ENCODE measurements at places on chromosomes 12 and 14.

GRCh38 chr12:107955966-107956643, 173.0 kb upstream of the WSCD2 start:
- DNase-seq, result no peak

DNA sequence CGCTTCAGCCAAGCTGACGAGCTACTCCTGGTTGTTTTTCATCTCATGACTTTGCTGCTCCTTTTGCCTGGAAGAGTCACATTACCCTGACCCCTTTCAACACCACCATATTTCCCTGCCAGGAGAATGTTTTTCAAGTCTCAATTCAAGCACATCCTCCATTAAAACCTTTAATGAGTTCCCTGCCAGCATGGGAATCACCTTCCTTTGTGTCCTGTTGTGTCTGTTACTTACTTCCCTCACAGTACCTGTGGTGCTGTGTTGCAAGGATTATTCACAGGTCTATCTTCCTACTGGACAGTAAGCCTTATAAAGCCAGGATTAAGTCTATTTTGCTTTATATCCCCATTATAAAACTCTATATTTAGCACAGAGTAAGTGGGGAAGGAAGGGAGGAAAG, 13.6 kb upstream of the SLC35F4 start:
- DNase-seq, result no peak

- DNase-seq, result no peak
These were observed 43.6 kb downstream of the RFLNA start for GRCh38 chr12:124338448-124338847.

DNA sequence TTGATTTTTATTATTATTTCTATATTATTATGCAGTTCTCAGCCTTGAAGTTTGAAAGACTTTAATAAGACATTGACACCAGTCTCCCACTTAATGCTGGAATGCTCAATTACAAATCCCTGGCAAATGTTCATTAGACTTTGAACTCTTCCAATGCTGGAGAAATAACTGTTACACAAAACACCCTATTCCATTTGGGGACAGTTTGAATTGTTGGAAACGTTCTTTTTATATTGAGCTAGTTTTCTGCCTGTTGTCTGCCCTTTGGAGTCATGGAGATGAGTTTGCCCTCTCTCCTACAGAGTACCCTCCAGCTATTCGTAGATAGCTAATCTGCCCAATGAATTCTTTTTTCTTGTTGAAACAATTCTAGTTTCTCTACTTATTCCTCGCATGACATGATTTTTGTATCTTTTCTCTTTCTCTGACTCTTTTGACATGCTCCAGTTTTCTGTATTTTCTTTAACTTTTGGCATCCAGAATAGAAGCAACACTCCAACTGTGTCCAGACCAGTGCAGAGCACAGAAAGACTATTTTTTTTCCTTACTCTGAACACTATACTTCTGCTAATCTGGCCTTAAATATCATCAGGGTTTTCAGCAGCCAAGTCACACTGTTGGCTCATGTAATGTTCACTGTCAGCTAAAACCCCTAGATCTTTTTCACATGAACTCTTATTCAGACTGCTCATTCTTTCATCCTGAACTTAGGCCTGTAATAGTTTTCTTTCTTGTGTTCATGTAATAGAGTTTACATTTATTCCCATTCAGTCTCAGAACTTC, 379.3 kb downstream of the RAD51B start:
- DNase-seq, result no peak

GRCh38 chr12:89789862-89790261, 81.2 kb upstream of the ATP2B1 start:
- no peak for DNase-seq

DNA sequence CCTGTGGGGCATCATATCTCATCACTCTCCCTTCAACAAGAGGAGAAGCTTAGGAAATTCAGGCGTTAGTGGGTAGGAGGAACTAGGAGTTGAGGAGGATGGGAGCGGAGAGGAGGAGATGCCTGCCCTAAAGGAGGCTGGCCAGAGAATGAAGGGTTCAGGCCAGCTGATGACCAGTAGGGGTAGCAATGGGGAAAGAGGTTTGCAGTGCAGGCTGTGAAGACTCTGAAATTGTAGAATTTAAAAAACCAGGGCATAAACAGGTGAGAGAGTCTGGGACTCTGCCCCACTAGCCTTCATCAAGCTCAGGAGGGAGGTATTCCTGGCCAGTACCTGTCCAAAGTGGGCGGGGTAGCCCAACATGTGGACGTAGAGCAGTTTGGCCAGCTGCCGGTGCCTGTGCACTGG, 809 bp downstream of the AP1G2 start:
- no peak for DNase-seq

- no peak for DNase-seq
These were observed 88.3 kb downstream of the LRRK2 start for GRCh38 chr12:40312982-40313576.

DNA sequence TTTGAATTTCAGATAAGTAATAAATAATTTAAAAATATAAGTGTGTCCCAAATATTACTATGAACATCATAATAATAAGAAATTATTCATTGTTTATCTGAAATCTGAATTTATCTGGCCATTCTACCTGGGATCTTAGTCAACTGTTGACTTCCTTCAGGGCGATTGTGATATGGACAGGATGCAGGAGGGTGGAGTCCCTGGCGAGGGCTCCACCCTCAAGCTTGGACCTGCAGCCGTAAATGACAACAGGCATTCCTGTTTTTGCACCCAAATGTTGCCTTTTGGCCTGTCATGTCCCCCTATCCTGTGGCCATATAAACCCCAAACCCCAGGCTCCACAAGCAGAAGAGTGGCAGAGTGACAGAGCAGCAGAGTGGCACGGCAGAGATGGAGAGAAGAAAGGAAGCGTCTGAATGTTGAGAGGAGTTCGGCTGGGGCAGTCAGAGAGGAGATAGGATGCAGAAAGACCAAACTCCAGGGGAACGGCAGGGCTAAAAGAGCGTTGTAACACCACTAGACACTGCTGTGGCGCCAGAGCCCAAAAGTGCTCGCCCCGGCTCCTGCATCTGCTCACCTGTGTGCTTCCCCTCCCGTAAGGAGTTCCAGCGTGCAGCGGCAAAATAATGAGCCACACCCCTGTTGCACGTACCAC, 39.4 kb upstream of the FUT8 start:
- DNase-seq, result no peak

All from stimulated activated CD4-positive, alpha-beta T cell treated with anti-CD3 and anti-CD28 coated beads, Interleukin-1b, Interleukin-23, amount 100 ng/mL, for 4 hours (primary cell).